ENCODE measurements at places on chromosomes 2 and 18.

GRCh38 chr2:114167799-114168198 is 274.6 kb upstream of the DPP10 start:
- DNase-seq: no peak

DNA sequence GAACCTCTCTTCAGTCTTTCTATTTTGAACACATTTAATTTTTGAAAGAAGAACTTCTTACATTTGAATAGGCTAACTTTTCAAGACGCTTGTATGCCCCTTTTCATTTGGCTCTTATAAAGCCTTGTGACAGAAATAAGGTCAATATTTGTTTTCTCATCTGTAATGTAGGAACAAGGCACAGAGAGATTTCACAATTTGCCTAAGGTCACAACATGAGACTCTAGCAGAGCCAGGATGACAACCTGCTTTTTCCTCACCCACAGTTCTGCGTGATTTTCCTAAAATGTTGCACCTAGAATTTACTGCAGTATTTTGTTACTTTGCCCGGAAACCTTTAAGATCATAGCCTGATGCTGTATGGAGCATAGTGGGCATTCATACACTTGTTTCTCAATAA is 67.4 kb downstream of the TXNL1 start:
- no peak for DNase-seq

DNA sequence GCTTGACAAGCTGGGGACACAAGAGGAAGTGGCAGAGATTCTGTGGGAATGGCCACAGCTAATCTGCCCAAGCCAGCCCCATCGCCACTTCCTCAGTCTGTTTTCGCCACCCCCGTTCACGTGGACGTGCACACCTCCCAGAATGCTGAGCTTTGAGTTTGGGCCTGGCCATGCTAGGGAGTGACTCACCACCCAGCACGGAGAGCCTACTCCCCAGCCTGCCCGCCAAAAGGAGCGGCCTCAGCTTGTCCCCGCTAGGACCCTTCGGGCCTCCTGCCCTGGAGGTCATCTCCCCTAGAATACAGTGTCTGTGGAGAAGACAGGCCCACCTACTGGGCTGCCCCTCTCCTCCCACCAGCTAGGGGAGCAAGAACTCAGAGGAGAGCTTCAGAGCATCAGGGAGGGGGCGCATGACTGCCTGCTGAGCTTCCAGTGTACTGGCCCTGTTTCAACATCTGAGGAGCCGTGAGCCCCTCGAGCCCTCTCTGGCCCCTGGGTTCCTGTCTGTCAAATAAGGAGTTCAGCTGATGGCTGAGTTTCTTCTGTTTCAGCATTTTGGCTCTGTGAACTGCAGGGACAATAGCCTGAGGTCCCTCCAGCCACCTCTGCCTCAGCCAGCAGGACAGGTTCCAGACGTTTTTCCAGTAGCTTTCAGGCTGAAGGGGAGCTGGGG is 5.1 kb downstream of the SLC35F6 start:
- peak; percentile 66 for DNase-seq

- no peak for DNase-seq
These were observed 36.7 kb downstream of the TET3 start for GRCh38 chr2:74021407-74021755.

- no peak for DNase-seq
These were observed 65.0 kb upstream of the ACYP2 start for GRCh38 chr2:54050445-54050844.

DNA sequence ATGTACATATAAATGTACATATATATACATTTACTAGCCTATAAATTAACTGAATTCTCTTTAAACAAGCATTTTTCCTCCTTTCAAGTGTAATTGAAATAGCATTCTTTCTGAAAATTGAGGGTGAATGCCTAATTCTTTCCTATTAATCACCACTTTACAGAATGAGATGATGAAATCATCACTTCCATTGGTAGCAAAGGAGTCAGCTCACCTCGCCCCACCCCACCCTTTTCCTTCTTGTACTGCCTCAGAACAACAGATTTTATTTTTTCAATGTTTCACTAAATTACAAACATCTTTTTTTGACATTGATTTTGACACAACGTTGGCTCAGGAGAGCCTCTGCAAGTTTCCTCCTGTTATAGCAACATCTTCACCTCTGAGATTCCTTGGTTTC is 181.9 kb upstream of the CDH7 start:
- DNase-seq: no peak

DNA sequence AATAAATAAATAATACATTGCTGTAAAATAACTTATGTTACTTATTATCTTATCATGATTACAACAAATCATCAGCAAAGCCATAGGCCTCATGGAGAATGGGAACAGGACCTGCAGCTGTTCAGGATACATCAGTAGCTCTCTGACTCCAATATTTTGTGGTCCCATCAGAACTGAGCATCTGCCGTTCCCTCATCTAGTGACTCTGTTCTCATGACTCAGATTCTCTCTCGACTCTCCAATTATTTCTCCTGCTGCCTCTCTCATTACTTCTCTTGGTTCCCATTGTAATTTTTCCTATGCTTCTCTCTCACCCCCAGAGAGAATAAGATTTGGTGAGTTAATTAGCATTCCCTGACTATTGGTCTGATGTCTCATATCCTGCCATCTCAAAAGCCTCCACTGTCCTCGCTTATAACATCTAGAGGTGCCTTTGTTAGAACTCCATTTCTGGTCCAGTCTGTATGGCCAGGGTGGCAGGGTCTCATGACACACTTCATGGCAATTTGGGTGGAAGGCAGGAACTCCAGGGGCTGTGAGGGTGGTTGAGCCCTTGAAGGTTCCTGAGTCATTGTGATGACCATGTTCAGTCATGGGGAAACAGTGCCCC is 78.0 kb upstream of the TANC1 start:
- no peak for DNase-seq

DNA sequence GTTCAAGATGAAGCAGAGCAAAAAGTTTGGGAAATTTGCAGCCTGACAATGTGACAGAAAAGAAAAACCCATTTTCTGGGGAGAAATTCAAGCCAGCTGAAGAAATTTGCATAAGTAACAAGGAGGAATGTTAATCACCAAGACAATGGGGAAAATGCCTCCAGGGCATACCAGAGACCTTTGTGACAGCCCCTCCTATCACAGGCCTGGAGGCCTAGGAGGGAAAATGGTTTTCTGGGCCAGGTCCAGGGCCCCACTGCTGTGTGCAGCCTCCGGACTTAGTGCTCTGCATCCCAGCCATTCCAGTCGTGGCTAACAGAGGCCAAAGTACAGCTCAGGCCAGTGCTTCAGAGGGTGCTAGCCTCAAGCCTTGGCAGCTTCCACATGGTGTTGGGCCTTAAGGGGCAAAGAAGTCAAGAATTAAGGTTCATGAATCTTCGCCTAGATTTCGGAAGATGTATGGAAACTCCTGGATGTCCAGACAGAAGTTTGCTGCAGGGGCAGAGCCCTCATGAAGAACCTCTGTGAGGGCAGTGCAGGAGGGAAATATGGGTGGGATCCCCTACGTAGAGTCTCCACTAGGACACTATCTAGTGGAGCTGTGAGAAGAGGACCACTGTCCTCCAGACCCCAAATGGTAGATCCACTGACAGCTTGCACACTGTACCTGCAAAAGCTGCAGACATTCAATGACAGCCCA is 314.1 kb upstream of the TRIB2 start:
- no peak for DNase-seq
